ENCODE measurements at places on chromosomes 1 and 21. TPM values are rescaled to one million over a fixed set of nuclear protein-coding genes. Genes with fewer than 3 reads are reported as not detected.
A peak's percentile ranks its signal among the peaks of the same experiment; 100 is the strongest.

- no peaks in the 10 kb centered on the region for H3K4me1 ChIP-seq
- H3K4me3 ChIP-seq = no peak overlapping the region
Measured at GRCh38 chr1:62707744-62708120, 19.5 kb upstream of the DOCK7 start.

Gene MAGOH
- total RNA-seq = 23.6 TPM

GRCh38 chr1:170836141-170836540 lies 99.2 kb upstream of the MROH9 start:
- no peak for DNase-seq
- H3K4me1 ChIP-seq = no peaks in the 10 kb centered on the region
- H3K27me3 ChIP-seq = no peaks in the 10 kb centered on the region

GRCh38 chr21:34544032-34544496 lies 32.1 kb upstream of the KCNE1 start:
- no peak for DNase-seq
- no peak overlapping the region for H3K4me3 ChIP-seq
- peaks cover 10% of the 10 kb centered on the region for H3K4me1 ChIP-seq
- H3K27ac ChIP-seq = no peak overlapping the region
- H3K27me3 ChIP-seq = no peaks in the 10 kb centered on the region

- H3K27me3 ChIP-seq = no peaks in the 10 kb centered on the region
- H3K36me3 ChIP-seq = no peaks in the 10 kb centered on the region
- H3K4me1 ChIP-seq = no peaks in the 10 kb centered on the region
- H3K27ac ChIP-seq = no peak overlapping the region
- H3K4me3 ChIP-seq = no peak overlapping the region
Measured at GRCh38 chr1:163195728-163196448, 6.8 kb downstream of the RGS5 start.

GRCh38 chr1:230215529-230215928 lies 148.5 kb downstream of the GALNT2 start:
- peaks cover 36% of the 10 kb centered on the region for H3K4me1 ChIP-seq
- H3K36me3 ChIP-seq = no peaks in the 10 kb centered on the region
- no peak for DNase-seq
- H3K27me3 ChIP-seq = no peaks in the 10 kb centered on the region

GRCh38 chr1:27547220-27548116 lies 56.5 kb downstream of the AHDC1 start:
- no peaks in the 10 kb centered on the region for H3K36me3 ChIP-seq
- no peaks in the 10 kb centered on the region for H3K27me3 ChIP-seq
- no peak for DNase-seq
- H3K4me3 ChIP-seq = no peak overlapping the region

Gene CFAP107
- not detected for total RNA-seq

DNA sequence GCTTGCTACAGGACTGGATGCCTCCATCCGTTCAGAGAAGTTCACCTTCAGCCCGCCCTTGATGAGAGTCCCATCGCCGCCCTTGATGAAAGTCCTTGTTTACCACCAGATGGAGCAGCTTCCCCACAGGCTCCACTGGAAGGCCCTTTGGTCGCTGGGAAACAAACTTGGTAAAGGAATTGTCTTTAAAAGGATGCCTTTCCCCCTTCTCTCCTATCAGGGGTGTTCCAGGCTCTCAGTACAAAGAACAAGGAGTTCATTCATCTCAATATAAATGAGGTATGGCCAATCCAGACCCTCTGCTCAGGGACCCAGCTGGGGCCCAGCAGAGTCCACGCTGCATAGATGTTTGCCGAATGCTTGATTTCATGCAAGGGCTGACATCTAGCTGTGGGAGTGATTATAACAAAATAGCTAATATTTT lies 50.8 kb downstream of the CAPN9 start:
- no peak overlapping the region for H3K27ac ChIP-seq
- DNase-seq = no peak
- no peaks in the 10 kb centered on the region for H3K4me1 ChIP-seq
- H3K4me3 ChIP-seq = no peak overlapping the region

DNA sequence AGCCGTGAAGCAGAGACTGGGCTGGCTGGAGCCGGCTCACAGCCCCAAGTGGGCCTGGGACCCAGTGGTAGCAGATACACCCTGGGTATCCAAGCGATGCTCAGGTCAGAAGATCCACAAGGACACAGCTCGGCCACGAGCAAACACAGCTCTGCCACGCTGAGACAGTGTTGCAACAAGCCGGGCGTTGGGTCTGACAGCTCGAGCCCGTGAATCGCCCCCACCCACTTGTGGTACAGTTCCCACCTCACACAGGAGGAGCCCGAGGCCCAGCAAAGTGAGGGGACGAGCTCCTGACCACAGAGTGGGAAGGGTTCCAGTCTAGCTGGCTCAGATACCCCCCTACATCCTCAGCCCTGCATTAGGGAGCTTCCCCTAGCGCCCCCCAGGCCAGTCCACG lies 8.9 kb upstream of the PRKCZ start:
- no peak overlapping the region for H3K27ac ChIP-seq
- DNase-seq = no peak
- no peak overlapping the region for H3K4me3 ChIP-seq
- peaks cover 19% of the 10 kb centered on the region for H3K4me1 ChIP-seq
- H3K36me3 ChIP-seq = no peaks in the 10 kb centered on the region
- no peaks in the 10 kb centered on the region for H3K27me3 ChIP-seq

DNA sequence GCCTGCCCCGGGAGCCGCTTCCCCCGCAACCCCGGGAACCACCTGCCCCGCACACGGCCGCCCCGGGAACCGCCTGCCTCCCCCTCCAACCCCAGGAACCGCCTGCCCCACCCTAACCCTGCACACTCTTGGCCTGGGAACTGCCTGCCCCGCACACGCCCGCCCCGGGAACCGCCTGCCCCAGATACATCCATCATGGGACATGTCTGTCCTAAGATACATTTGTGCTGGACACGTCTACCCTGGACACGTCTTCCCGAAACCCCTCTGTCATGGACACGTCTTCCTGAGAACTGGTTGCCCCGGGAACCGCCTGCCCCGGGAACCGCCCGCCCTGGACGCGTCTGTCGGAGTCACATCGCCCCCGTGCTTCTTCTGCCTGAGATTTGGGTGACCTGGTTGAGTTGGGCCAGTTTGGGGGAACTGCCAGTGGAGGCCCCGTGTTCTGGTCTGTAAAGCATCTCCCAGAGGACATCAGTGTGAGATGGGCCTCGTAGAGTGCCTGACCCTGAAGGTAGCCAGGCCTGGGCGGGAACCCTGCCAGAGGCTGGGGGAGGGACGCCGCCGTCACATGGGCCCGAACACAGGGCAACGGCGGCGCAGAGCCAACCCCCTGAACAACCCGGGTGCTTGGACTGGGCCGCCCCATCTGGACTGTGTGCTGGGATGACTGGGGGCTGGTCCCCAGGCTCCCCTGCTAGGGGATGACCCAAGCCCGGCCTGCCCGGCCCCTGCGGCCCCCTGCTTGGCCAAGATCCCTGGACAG lies 3.6 kb downstream of the PERM1 start:
- H3K4me1 ChIP-seq = peaks cover 14% of the 10 kb centered on the region
- DNase-seq = no peak
- no peak overlapping the region for H3K27ac ChIP-seq
- H3K27me3 ChIP-seq = peaks cover 4% of the 10 kb centered on the region

Gene ENAH
- total RNA-seq = 62.4 TPM

Gene C1orf115
- total RNA-seq = 11.0 TPM

- no peaks in the 10 kb centered on the region for H3K36me3 ChIP-seq
- H3K4me3 ChIP-seq = no peak overlapping the region
- H3K27ac ChIP-seq = no peak overlapping the region
- no peaks in the 10 kb centered on the region for H3K27me3 ChIP-seq
Measured at GRCh38 chr21:44989943-44990780, 50.3 kb downstream of the SLX9 start.

DNA sequence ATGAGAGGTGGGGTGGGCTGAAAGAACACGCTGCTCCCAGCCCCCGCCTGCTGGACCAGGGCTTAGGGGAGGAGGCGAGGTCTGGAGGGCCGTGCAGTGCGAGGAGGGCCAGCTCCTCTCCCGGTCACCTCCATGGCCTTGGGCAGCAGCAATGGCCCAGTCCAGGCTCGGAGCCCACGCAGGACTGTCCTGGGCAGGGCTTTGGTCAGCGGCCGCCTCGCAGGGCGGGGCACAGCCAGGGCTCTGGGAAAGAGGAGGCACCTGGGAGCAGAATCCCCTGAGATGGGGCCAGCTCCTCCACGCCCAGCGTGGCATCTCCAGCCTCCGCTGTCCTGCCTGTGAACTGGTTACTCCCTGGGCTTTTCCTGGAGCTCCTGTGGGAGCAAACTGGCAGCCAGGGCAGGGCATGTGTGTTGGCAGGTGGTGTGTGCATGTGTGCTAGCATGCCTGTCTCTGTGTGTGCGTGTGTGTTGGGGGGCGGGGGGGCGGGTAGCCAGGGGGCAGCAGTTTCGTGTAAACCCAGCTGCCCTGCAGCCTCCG lies 27.4 kb downstream of the ARHGEF16 start:
- H3K27ac ChIP-seq = no peak overlapping the region
- H3K4me3 ChIP-seq = no peak overlapping the region
- no peaks in the 10 kb centered on the region for H3K36me3 ChIP-seq
- no peaks in the 10 kb centered on the region for H3K27me3 ChIP-seq
- H3K4me1 ChIP-seq = peaks cover 11% of the 10 kb centered on the region
- DNase-seq = no peak

Gene DMRTA2
- not detected for total RNA-seq

DNA sequence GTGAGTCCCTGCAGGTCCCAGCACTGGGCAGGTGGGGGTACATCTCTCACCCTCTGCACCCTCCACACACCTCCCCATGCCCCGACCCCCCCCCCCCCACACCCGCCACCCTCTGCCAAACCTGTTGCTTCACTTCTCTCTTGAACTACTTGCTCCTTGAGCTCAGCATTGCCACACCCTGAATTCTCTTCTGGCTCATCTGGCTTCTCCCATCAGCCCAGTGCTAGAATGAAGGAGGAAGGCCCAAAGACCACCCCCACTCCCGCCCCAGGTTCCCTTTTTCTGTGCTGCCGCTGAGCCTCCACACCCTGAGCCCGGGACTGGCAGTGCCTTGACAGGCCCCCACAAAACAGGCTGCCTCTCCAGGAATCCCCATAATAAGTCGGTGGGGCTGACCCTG lies 6.4 kb upstream of the TNNI1 start:
- no peaks in the 10 kb centered on the region for H3K4me1 ChIP-seq
- H3K4me3 ChIP-seq = no peak overlapping the region
- H3K27me3 ChIP-seq = no peaks in the 10 kb centered on the region
- no peak for DNase-seq
- no peak overlapping the region for H3K27ac ChIP-seq

- no peak for DNase-seq
- H3K4me3 ChIP-seq = no peak overlapping the region
- H3K36me3 ChIP-seq = no peaks in the 10 kb centered on the region
- peaks cover 42% of the 10 kb centered on the region for H3K4me1 ChIP-seq
Measured at GRCh38 chr1:115654125-115654524, 12.4 kb downstream of the VANGL1 start.

DNA sequence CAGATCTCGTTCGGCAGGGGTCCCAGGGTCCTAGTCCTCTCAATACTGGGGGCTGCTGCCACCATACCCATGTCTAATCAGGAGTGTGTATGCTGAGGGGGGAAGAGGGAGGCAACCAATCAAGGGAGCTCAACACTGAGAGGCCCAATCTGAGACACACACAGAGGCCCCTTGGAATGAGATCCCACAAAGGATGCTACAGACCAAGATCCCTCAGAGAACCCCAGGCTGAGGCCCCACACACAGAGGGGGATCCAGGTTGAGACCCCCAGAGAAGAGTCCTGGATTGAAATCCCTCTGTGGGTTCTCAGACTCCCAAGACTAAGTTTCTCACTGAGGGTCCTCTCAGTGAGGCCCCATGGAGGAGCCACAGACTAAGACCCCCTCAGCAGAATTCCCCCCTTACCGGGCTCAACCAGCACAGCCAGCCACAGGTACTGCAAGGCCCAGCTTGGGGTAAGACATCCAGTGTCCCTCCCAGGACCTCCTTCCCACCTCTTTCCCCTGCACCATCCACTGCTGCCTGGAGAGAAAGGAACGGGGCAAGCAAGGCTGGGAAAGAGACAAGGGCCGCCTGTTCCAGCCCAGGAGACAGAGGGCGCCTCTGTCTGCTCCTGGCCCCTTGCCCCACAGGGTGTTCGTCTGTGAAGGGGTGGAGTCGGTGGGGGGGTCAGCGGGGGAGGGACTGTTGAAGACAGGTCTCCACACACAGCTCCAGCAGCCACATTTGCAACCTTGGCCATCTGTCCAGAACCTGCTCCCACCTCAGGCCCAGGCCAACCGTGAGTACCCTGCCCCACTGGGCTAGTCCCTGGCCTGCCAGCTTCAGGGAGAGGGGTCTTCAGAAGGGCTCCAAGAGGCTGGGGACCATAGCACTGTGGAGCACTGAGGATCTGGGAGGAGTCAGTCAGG lies at the start of gene S100A1:
Gene S100A1 (plus strand): TSS at position 720 of the 912 bp plus-strand sequence. CDS start 2,088 bp downstream, outside the sequence.
- no peaks in the 10 kb centered on the region for H3K36me3 ChIP-seq
- no peaks in the 10 kb centered on the region for H3K27me3 ChIP-seq
- peak within 1 kb of the TSS; percentile 68 for H3K4me3 ChIP-seq
- peak within 1 kb of the TSS; percentile 95 for H3K27ac ChIP-seq
- DNase-seq = no peak
- H3K4me1 ChIP-seq = peaks cover 41% of the 10 kb centered on the region

GRCh38 chr1:158471920-158472319 lies at the start of gene OR10R2:
TSS of gene OR10R2 (plus strand) at chr1:158472220. CDS start at chr1:158472326, 106 bp downstream.
- no peaks in the 10 kb centered on the region for H3K4me1 ChIP-seq
- no peaks in the 10 kb centered on the region for H3K36me3 ChIP-seq
- no peaks in the 10 kb centered on the region for H3K27me3 ChIP-seq
- DNase-seq = no peak

DNA sequence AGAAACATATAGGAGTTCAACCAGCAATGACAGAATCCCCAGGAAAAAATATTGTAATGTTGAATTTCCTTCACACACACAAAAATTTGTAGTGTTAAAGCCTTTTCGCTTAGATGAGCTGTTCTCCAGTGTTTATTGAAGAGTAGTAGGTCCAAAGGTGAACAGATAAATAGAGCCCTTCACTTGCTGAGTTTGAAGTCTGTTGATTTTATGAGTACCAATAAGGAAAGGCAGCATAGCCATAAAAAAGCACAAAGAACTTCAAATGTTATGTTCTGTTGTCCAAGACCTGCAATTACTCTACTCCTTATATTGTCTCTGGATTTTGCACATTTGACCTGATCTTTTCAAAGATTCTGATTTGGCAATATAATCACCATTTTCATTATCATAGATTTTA lies 362.7 kb upstream of the B3GALT2 start:
- no peaks in the 10 kb centered on the region for H3K36me3 ChIP-seq
- H3K27me3 ChIP-seq = no peaks in the 10 kb centered on the region
- DNase-seq = no peak
- H3K4me1 ChIP-seq = no peaks in the 10 kb centered on the region
- H3K4me3 ChIP-seq = no peak overlapping the region
- H3K27ac ChIP-seq = no peak overlapping the region

DNA sequence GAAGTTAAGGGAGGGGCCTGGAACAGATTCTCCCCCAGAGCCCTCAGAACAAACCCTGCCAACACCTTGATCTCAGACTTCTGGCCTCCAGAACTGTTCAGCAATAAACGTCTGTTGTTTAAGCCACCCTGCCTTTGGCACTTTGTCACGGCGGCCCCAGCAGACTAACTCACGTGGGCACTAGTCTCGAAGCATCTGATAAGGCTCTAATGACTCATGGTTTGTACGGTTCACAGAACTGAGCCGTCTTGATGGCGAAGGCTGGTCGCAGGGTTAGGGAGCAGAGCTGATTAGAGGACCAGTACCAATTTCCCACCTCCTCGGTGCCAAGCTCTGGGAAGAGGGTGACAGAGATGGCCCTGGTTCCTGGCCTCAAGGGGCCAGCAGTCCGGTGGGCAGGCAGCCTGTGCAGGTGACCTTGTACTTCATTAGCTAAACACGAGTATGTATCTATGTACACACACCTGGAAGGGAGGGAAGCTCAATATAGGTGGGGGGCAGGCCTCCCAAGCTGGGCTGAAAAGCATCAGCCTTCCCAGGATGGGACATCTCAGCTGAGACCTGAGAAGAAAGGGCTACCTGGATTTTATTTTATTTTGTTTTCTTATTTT lies 112.8 kb downstream of the MRPS6 start:
- DNase-seq = no peak
- H3K27ac ChIP-seq = no peak overlapping the region
- H3K4me3 ChIP-seq = no peak overlapping the region
- H3K4me1 ChIP-seq = peaks cover 7% of the 10 kb centered on the region
- H3K36me3 ChIP-seq = no peaks in the 10 kb centered on the region

Gene EVA1B
- total RNA-seq = 101 TPM

All from vagina (tissue), 2 donors.